ENCODE measurements at places on chromosomes 12 and 14. TPM values are rescaled to one million over a fixed set of nuclear protein-coding genes. Genes with fewer than 3 reads are reported as not detected.

Gene COX8C
- total RNA-seq, result not detected

Gene GALNT6
- 4.9 TPM for total RNA-seq

Gene CLEC4D
- total RNA-seq, result not detected

Gene G2E3
- 32.0 TPM for total RNA-seq

Gene NPAS3
- not detected for total RNA-seq

GRCh38 chr14:101174980-101175606 lies 271.6 kb upstream of the RTL1 start:
- no peak for DNase-seq

- DNase-seq, result no peak
Measured at GRCh38 chr14:24068711-24069410, 2.5 kb upstream of the CPNE6 start.

- no peak for DNase-seq
Measured at GRCh38 chr14:62253911-62254310, 491.7 kb downstream of the SNAPC1 start.

Measured in CD4-positive, alpha-beta memory T cell (primary cell).